ENCODE measurements at places on chromosomes 2 and 18.

DNA sequence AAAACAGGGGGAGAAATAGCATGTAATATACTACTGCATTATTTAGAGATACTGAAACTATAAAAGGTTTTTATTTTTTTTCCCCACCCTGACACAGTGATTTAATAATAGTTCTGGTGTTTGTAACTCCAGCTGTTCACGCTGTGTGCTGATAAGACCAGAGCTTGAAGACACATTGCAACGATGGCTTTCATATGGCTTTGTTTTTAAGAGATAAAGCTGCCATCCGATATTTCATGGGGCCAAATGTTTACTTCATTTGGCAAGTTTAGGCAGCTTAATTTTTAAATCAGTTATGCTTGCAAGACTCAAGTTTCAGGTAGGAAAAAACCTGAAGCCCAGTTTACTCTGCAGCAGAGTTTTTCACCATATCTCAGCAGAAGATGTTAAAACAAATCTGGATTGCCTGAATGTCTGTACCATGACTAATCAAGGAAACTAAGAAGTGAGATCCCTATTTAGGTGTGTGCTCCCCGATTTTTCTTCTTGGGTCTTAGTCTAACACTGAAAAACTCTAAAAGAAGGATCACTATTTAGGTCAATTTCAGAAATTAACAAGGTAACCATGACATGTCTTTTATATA, 508.6 kb downstream of the PARD3B start:
- DNase-seq = no peak

DNA sequence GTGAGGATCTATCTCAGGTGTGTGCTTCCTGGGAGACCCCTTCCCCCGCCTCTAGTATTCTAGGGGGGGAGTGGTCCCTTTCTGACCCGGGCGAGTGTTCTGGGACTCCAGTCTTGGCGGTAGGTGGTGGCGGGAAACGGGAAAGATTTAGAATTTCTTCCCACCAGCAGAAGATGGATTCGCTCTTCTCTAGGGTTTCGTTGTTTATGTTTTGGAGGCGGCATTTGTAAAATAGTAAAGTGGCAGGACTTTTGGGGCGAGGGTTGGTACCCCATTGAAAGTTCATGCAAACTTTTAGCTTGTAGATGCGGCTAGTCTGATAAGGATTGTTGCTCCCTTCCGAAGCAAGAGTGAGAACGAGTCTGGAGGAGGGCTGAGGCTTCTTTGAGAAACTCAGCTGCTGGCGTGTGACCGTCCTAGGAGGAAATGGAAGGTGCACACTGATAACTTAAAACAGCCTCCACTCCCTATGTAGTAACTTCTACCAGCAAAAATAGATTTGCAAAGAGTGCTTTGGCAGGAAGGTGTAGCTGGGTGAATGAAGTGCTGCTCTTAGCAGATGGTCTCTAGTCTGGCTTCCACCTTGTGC, 412 bp downstream of the GPD2 start:
- no peak for DNase-seq

- DNase-seq = no peak
Observed at GRCh38 chr18:24502667-24503523, 42.5 kb downstream of the HRH4 start.

DNA sequence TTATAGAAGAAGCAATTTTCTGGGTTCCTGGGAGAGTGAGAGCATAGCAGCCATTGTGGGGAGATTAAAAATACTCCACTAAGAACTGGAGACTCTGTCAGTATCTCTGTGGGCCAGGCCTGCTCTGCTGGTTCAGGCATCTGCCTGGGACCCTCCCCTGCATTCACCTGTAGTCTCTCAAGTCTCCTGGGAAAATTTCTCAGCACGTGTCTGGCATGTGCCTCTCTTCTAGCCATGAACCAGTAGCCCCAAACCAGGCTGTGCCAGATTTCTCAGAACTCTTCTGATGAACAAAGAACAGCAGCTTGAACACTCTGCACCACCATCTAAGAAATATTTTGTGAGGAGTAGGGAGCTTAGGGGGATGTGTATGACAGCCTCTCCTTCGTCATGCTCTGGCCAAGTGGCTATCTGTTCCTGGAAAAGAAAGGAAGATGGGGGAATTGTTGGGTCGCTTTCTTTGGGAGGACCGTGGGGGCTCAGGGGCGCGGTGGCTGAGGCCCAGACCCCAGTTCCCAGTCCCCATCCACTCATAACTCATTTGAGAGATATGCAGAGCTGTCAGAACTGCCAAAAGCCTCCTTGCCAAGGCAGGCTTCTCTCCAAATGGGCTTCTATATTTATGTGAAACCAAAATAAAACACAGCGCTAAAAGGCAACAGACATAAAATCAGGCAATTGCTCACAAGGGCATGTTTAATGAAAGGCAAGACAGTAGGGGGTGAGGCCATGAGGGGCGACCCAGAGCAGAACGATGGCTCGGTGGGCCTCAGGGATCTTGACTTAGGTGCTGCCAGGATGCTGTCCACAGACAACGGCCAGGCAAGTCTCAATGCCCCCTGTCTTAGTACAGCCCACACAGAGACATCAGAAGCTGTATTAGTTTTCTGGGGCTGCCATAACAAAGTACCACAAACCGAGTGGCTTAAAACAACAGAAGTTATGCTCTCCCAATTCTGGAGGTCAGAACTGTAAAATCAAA, 114.7 kb upstream of the TNP1 start:
- DNase-seq = no peak

- DNase-seq = no peak
Observed at GRCh38 chr18:27478459-27478858, 293.4 kb upstream of the CHST9 start.

DNA sequence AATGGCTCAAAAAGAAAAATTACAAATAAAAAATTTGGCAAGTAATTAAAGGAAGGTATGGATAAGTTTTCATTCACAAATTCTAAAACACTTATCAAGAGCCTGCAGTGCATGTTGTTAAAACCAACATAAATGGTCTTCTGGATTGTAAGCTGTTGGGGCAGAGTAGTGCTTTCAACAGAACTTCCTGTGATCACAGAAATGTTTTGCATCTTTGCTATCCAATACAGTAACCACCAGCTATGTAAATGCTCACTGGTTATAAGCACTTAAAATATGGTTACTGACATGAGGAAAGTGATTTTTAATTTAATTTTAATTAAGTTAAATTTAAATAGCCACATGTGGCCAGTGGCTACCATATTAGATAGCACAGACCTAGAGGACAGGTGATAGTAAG, 133.1 kb downstream of the NBAS start:
- DNase-seq = no peak

DNA sequence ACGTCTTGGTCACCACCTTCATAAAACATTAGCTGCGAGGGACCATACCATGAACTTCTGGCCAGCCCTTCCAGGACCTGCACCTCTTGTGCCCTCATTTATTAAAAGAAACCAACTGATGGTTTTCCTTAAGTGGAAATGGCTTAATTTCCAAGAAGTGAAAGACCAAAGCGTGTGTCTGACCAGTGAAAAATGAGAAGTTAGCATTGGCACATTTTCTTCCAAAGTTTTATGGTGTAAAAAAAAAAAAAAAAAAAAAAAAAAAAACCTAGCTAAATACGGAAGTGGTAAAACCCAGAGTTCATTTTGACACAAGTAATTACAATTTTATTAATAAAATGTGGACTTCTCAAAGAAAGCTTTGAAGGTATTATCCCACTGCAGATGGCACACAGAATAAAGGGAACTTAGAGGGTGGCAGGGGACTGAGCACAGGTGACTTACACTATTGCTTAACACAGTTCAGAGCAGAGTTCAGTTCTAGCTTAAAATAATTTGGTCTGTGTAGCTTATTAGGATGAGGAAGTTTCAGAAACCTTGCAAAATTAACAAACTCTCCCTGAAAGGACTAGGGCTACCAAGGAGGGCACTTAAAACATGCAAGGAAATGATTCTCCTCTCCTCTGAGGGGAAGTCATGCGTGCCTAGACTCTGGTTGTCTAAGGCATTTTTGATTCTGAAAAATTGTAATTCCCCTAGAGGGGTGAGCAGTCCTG, 42.2 kb upstream of the EPG5 start:
- no peak for DNase-seq

DNA sequence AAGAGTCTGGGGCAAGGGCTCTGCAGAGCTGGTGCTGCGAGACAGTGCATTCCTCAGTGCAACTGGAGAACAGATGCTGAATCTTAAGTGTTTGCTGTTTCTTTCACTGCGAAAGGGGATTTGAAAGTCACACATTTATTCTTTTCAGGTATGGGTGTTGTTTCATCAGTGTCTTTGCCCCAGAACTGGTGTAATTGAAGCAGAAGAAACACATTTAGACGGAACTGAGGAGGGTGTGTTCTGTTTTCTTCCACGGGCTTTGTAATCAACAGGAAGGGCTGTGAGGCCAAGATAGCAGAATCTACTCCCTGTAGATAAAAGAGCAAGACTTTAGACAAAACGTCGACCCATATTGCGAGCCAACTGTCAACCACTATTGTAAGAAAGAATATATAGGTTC, 151.9 kb downstream of the EPHA4 start:
- DNase-seq = no peak

- DNase-seq = no peak
Observed at GRCh38 chr2:46410273-46411244, 68.8 kb upstream of the TMEM247 start.

DNA sequence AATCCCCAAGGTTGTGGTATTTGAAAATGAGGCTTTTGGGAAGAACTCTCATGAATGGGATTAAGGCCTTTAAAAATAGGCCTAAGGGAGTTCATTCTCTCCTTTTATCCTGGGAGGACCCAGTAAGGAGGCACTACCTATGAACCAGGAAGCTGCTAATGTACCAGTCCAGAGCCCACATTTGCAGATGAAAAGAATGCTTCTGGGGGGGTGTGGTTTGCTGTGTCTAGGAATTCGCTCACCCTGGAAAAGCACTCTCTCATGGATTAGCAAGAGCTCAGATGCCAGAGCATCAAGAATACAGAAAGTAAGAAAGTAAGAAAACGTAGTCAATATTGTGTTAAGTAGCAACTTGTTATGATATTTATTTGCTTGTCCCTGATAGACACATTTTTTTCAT, 785.7 kb upstream of the GYPC start:
- no peak for DNase-seq

DNA sequence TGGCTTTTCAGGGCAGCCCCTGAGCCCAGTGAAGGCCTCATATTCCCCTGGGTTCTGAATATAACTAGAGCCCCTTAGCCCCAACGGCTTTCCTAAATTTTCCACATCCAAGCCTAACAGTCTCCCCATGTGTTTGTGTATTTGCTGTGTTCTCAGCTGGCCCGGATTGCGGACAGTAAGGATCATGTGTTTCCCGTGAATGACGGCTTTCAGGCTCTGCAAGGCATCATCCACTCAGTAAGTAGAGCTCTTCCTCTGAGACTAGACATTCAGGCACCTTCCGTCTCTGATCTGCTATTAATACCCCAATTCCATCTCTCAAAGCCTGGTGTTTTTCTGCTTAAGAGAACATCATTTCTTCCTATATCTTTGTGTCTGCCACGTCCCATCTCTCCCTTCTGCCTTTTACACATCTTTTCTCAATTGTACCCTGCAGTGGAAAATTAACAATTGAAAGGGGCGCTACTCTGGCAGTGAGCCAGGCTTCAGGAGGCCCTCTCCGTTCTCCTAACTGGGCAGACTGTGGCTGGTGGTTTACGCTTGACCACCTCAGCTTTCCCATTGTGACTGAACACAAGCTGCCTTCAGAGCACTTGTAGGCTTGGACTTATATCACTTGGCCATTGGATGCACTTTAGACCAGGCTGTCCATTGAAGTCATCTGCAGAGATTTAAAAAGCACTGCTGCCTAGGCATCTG, 64.4 kb downstream of the ANTXR1 start:
- no peak for DNase-seq

DNA sequence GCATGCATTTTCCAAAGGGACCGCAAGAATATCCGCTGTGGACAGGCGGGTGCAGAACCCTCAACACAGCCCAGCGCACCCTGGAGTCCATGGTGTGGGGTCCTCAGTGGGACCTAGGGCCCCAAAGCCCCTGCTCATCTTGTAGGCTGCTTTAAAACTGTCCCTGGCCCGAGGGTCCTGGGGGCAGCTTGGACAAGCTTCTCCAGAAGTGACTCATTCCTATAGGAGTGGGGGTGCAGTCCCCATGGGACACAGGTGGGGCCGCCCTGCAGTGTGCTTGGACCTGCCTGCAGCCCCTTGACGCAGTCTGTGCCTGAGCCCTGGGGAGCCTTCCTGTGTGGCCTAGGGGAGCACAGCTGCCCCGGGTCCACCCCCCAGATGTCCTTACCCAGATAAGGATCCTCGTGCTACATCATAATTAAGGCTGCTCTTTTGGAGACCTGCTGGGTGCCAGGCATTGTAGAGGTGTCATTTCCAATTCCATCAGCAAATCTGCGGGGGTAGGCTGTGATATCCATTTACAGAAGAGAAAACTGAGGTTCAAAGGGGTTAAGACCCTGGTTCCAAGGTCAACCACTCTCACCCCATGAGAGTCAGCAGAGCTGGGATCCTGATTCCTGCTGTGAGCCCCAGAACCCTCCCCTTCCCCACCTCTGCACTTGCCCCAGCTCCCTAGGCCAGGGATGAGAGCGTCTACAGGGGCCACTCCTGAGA, 1.7 kb upstream of the HS6ST1 start:
- no peak for DNase-seq

DNA sequence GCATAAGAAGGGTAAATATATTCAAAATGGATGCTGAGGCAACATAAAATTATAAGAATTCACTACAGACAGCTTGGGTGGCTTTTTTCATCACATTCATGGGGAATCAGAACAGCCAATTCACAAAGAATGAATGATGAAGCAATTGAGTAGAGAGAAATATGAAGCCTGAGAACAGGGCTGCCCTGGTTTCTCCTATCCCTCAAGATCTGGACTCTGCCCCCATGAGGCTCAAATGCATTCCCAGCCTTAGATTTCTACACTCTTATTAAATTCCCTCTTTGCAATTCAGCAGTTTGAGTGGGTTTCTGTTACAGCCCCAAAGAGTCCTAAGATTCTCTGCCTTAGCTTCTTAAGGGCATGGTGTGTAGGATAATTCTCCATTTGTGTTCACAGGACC, 172.5 kb downstream of the MAIP1 start:
- DNase-seq = no peak
